Coronary artery (tissue), 2 donors: ENCODE measurements at places on chromosomes 1 and 21.

- DNase-seq: no peak
Measured at GRCh38 chr1:201365251-201365650, 12.2 kb downstream of the TNNT2 start.

DNA sequence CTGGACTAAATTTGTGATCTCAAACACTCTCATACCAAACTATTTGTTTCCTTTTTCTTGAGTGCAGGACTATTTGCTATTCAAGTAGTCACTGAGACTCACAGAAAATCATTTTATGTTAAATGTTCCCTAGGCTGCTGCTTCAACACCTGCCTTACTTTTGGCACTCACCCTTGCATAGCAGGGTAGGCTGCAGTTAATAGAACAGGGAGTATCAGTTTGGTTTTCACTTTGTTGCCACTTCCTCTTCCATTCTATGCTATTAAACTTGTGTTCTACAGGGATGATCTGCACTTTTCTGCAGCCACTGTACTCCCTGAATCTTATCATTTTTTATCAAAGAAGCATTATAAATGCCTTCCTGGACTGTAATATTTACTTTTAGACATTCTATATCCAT, 148.7 kb upstream of the PRMT6 start:
- no peak for DNase-seq

GRCh38 chr1:15937706-15938168, 38.2 kb downstream of the ZBTB17 start:
- no peak for DNase-seq

- DNase-seq: no peak
Measured at GRCh38 chr21:36122977-36123376, 11.9 kb upstream of the CBR3 start.

DNA sequence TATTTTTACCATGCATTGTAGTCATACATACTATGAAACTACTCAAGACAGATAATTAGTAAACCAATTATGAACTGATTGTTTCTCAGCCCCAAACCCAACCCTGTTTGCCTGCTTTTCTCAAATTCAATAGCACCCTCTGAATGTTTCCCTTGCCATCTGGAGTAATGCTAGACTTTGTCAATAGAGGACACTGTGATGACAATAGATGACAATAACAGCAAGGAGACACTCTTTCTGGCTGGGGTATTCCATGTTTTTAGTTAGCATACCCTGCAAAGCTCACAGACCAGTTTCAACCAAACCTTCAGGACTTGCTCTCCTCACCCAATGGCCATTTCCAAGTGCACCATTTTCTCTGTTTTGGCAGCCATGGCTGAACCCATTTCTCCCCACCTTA, 108.5 kb upstream of the LRRC7 start:
- DNase-seq: no peak

DNA sequence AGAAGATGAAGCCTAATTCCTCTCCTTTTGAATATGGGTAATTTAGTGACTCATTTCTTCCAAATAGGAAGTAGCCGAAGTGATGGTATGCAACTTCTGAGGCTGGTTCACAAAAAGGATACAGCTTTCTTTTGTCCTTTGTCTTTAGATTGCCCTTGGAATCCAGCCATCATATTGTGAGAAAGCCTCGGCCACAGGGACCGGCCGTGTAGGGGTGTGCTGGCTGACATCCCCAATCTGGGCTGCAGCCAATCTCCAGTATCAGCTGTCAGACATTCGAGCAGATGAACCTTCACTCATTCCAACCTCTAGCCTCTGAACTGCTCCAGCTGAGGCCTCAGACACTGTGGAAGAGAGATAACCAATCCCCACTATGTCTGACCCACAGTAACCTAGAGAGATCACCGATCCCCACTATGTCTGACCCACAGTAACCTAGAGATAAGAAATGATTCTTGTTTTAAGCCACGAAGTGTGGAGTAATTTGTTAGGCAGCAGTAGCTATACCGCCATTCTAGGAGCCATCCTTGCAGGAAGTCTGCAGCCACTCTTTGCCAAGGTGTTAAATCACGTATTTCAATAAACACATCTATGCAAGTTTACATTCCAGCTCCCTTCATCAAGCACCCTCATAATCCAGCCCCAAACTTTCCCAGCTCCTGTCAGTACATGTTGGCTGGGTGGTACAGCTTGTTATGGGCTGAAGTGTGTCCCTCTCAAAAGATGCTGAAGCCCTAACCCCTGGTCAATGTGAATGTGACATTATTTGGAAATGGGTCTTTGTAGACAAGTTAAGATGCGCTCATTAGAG, 2.9 kb upstream of the DIP2A start:
- no peak for DNase-seq

DNA sequence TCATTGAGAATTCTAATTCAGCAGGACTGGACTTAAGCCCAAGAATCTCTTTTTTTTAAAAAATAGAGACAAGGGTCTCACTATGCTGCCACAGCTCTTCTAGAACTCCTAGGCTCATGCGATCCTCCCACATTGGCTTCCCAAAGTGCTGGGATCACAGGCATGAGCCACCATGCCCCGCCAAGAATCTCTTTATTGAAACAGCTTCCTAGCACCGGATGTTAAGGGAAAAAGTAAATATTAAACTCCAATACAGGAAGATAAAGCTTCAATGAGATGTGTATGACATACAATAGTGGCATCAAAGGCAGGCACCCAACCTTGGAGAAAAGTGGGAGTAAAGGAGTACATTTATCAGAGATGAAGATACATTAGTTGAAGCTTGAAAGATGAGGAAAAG, 25.5 kb downstream of the PUM1 start:
- DNase-seq: no peak

GRCh38 chr21:14673649-14674048, 127.5 kb upstream of the SAMSN1 start:
- DNase-seq: no peak

DNA sequence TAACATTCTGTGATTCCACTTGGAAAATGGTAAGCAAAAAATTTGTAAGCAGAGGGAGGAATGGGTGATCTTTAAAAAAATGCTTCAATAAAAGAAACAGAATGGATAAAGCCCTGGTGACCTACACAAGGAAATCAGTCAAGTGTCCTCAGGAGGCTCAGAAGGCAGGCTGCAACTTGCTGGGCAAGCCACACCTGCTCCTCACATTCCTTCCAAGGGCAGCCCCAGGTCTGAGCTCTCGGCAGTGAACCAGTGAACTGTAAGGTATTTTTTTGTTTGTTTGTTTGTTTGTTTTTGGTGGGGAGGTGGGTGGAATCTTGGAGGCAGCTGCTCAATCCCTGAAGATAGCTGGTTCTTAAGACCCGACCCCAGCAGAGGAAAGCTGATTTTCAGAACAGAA, 4.4 kb downstream of the TACSTD2 start:
- no peak for DNase-seq
